Hematopoietic multipotent progenitor cell treated with erythropoietin and hydrocortisone succinate and interleukin-3 and kit ligand, for 15 days (in vitro differentiated cells): ENCODE measurements at places on chromosomes 16 and 17.
A peak's percentile ranks its signal among the peaks of the same experiment; 100 is the strongest.

DNA sequence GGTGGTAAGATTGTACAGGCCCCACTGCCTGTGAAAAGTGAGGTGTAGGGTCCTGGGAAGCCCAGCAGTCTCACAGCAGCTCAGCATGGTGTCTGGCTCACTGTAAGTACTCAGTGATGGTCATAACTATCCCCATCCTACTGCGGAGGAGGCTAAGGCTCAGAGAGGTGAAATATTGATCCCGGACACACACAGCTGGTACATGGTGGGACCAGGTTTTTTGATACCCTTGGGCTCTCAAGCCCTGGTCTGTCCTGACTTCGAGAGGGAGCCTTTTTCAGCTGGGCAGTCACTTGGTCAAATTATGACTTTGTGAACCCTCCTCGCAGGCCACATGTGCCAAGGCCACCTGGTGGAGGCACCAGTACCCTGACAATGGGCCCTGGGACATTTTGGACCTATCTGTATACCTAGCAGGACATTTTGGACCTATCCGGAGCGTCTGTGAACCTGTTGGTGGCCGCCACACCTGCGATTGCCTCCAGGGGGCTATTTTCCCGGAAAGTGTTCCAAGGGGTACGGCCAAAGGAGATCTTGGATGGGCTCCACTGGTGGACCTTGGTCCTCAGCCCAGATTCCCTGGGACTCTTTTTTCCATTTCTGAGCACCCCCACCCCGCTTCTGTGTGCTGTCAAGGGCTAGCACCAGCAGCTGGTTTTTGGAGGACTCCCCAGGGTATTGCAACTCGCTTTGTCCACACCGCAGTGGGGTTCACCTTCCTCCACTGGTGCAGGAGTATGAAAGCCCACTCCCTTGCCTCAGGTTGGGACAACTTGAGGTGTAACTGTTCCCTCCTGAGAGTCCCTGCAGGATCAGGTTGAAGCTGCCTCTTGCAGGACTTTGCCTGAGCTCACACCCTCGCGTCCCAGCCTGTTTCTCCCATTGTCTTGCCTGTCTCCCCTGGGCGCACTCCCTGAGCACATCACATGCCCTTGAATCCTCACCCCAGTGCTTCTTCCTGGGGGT is 83.6 kb upstream of the NKD1 start:
- DNase-seq, result no peak

DNA sequence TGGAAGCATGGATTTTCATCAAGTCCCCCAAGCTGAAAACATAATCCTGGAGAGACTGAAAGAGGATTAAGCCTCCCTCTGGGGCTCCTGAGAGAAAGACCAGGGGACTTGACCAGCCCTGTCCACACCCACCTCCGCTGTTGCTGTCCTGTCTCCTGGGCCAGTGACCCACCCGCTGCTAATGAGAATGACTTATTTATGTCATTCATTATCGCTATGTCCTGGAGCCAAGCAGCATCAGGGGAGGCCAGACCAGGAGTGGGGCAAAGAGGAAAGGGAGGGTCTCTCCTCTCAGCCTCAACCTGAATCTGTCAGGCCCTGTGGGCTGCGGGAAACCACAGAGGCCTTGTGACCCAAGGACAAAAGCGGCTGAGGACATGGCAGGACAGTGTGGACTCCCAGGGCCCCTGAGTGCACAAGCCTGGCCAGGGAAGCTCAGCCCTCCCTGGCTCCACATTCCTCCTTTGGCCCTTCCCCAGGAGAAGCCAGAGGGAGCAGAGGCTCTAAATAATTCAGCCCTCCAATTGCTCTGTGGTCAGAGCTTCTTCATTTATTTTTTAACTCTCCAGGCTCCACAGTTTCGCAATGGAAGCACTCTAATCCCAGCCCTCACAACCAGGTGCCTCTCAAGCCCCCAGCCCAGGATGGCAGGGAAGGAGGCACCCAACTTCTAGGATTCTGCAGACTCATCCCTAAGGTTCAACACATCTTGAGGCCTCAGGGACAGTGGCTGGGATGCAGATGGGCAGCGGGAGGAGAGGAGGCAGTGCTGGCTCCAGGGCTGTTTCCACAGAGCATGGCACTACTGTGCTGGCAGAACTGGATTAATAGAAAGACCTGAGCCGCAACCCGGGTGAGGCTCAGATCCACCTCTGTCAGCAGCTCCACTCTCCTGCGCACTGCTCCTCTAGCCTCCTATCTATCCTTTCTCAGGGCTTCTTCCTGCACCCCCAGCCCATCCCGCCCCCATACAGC is 19.1 kb downstream of the CUEDC1 start:
- DNase-seq, result no peak

DNA sequence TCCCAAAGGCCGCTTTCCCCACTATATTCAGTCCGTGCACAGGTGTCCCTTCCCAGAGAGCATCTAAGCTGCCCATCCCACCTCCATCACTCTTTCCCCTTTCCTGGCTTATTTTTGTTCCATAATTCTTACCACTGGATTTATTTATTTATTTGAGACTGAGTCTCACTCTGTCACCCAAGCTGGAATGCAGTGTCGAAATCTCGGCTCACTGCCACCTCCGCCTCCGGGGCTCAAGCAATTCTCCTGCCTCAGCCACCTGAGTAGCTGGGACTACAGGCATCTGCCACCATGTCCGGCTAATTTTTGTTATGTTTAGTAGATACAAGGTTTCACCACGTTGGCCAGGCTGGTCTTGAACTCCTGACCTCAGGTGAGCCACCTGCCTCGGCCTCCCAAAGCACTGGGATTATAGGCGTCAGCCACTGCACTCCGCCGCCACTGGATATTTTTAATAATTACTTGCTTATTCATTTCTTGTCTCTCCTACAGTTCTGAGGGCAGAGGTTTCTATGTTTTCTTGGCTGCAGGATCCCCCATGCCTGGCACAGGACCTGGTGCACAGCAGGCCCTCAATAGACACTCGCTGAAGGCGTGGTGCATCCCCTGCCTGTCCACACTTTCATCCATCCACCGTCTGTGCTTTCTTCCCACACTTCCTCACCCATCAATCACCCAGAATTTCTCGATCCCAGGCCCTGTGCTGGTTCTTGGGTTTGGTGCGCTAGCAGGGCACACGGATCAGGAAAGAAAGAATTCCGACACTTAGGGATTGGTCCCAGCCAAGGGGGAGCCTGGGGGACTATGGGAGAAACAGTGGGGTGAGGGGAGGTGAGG is 9.9 kb upstream of the ADGRG1 start:
- DNase-seq, result no peak

GRCh38 chr16:794853-795466 is 5.6 kb downstream of the GNG13 start:
- no peak for DNase-seq

- DNase-seq, result no peak
Observed at GRCh38 chr16:15644267-15644961, 1.5 kb upstream of the MARF1 start.

- DNase-seq, result no peak
Observed at GRCh38 chr17:1315409-1315808, 35.9 kb downstream of the TRARG1 start.

DNA sequence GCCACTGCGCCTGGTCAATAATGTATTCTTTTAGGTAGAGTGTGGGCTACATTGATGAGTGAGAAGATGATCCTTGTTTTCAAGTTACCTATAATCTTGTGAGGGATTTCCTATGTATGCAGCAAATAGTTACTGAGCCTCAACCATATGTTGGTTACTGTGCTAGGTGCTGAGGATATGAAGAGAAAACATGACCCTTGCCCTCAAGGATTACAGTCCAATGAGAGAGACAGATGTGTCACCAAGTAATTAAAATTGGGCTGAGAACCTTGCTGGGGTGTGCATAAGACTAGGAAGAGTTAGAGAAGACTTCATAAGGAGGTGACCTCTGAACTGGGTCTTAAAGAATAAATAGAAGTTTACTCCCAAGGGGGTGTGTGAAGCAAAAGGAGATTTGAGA is 7.4 kb downstream of the POLR2A start:
- no peak for DNase-seq

- DNase-seq, result no peak
Observed at GRCh38 chr17:35129154-35129972, 7.9 kb downstream of the FNDC8 start.

DNA sequence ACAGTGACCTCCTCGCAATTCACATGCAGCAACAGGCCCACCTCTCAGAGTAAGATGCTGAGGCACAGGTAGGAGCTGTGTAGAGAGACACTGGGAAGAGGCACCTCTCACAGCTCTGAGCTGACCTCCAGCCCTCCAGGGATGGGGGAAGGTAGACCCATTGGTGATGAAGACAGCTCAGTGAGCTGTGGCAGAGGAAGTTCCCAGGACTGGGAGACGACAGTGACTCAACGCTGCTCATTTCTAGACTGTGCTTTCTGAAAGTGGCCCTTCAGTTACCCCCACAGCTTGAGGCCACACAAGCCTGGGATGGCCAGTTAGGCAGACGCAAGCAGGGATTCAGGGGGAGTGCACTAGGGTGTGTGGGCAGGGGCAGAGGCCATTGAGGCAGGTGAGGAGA is 2073.2 kb downstream of the TP53TG3F start:
- no peak for DNase-seq

GRCh38 chr16:9119795-9120194 is 28.4 kb downstream of the HAPSTR1 start:
- DNase-seq, result no peak

DNA sequence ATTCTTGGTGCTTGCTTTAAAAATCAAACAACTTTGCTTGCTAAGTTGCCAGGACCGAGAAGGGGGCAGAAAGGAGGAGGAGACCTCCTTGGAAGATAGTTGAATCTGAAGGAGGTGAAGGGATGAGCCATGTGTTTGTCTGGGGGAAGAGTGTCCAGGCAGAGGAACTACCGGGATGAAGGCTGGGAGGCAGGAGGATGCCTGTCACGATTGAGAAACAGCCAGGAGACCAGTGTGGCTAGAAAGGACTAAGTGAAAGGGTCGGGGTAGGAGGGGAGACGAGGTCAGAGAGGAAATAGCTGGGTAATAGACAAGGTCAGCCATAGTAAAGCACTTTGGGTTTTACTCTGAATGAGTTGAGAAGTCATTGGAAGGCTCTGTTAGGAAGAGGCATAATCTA is 38.9 kb upstream of the CSNK2A2 start:
- no peak for DNase-seq

- peak; percentile 86 for DNase-seq
Observed at GRCh38 chr16:85086347-85087291, 25.7 kb downstream of the CIBAR2 start.

GRCh38 chr17:67121316-67121891 is 77.0 kb downstream of the CACNG1 start:
- DNase-seq, result no peak

DNA sequence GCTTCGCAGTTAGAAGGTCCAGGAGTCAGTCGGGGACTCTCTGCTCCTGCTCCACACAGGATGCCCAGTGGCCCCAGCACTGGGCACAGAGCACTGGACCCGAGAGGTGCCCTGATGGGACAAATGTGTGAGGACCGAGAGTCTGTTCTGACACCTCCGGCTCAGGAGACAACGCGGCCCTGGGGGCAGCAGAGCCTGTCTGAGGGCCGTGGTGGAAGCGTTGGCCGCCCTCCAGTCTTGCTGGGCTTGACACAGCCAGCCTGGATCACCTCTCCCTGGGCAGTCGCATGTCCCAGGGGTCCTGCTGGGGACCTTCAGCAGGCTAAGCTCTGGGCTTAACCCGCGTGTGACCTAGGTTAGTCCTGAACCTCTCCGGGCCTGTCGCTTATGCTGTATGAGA is 23.1 kb downstream of the LGALS9 start:
- no peak for DNase-seq

DNA sequence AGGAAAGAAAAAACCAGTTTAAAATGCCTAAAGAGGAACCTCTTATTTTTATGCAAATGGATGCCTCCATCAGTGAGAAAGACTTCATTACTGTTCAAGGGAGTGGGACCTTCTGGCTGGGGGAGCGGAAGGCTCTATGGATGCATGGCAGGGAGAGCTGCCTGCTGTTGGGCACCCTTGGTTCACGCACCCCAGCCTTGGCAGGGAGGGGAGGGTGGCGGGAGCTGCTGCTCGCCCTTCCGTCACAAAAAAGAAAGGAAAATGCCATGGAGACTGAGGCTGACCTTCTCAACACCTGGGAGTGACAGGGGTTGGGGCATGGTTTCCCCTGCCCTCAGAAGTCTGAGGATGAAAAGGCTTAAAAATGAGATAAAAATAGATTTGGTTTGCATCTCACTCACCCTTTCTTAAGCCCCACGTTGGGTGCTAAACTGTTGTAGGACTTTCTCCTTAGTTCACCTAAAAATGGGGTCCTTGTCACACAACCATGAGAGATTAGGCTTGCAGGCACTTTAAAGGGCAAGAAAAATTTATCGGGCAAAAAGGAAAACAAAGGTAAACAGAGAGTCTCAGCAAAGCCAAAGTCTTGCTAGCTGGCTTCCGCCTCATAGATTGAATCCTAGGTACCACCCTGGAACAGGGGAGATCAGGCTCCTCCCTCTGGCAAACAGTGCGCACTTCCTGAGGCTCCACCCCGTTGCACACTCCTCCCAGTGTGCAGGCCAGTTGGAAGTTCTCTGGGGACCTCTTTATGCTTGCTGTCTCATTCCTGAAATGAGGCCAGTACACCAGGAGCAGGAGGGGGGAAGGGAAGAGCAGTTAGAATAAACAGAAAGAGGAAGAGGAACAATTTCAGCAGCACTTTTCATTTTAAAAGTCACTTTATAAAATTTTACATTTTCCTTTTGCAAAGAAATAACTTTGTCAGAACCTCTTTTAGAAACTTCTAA is 31.6 kb downstream of the PHKB start:
- DNase-seq, result peak; percentile 6

DNA sequence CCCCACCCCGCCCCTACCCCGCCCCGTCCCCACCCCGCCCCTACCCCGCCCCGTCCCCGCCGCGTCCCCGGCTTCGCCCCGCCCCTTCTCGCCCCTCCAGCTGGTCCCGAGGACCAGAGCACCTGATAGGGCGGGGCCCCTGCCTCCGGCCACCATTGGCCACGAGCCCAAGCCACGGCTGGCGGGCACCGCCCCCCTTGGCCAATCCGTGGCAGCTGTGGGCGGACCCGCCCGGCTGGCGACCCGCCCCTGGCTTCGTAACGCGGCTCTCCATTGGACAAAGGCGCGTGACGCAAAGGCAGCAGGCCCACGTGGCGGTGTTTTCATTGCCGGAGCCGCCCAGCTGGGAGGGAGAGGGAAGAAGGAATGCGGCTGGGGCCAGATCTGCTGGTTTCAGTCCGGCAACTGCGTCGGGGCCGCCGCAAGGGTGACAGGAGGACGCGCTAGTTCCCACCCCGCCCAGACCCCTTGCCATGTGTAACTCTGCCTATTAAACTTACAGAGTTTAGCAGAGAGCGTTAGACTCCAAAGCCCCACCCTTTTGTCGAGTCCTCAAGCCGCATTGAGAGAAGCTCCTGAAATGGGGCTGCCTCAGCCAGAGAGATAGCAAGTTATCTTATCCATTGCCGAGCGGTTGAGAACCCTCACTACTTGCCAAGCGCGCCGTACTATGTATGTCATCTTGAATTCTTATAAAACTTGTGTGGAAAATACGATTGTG is 403 bp upstream of the WIPI1 start:
- DNase-seq, result peak; percentile 98

GRCh38 chr16:69918241-69918640 is 32.9 kb upstream of the CLEC18A start:
- no peak for DNase-seq
